ENCODE measurements at places on chromosomes 1 and 21.

- DNase-seq, result peak; percentile 96
Measured at GRCh38 chr1:220879076-220879508, at the start of gene HLX. HLX (plus strand) TSS chr1:220879443; CDS start chr1:220879858, 415 bp downstream.

- no peak for DNase-seq
Measured at GRCh38 chr1:84163123-84163931, 19.3 kb downstream of the PRKACB start.

- DNase-seq, result no peak
Measured at GRCh38 chr1:212158912-212159796, 123.6 kb downstream of the DTL start.

DNA sequence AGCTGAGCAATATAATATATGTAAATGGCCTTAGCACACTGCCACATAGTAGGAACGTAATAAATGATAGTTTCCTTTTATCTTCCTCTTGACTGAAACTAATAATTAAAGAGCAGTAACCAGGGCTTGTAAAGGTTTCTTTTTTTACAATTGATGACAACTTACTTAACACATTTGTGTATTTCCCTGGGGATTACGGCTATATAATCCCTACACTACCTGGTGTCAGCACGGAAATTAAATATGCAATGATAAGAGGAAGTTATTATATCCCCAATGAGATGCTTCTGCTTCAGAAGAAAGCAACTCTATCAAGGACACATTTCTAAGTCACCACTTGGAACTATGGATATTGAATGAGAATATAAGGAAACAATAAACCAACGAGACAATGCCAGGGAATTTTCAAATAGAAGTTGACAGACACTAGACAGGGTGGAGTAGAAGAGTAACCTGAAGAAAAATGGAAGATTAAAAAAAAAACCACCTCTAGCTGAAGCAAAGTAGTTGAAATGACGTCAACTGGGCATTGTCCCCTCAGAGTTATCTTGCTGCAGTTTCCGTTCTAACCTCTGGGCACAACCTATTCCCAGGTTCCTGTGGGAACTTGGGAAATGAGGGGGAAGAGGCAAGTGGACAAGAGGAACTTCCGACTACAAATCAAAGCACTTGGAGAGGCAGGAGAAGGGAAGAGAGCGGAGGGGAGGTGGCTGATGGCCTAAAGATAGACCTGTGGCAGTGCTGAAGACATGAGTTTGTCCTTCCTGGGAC is 66.5 kb downstream of the PLPP3 start:
- peak; percentile 78 for DNase-seq

- DNase-seq, result no peak
Measured at GRCh38 chr1:205041001-205041715, 1.9 kb upstream of the CNTN2 start.

DNA sequence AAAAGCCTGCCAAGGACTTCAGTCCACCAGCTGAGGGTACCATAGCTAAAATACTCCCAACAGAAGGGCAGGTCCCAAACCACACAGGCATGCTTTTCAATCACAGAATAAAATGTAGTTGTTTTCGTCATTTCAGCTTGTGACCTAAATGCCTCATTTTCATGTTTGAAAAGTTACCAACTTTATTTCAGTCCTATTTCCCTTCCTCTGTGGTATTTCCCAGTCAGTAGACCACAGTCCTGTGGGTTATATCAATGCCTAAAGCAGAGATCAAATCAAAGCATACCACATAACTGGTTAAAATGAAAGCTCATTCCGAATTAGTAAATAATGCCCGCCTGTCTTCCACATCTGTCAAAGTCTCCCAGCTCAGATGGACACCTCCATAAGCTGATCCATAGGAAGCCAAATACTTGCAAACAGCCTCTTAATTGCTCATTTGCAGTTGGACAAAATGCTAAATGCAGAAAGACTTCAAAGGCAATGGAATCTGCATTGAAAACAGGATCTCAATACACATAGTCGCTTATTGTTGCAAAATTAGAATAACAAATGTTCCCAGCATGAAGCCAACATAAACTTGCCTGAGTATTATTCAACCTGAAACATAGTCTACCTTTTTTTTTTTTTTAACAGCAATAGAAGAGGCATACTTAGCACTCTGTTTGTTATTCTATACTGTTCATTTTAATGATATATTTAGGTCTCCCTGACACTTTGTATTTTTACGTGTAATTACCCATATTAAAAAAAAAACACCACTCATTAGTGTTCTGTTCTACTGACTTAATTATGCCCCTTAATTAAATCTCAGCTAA is 53.9 kb downstream of the NR5A2 start:
- peak; percentile 43 for DNase-seq

GRCh38 chr1:177466286-177466685 is 295.5 kb downstream of the BRINP2 start:
- DNase-seq, result no peak

GRCh38 chr1:17191990-17192242 is 13.0 kb upstream of the PADI1 start:
- DNase-seq, result no peak

DNA sequence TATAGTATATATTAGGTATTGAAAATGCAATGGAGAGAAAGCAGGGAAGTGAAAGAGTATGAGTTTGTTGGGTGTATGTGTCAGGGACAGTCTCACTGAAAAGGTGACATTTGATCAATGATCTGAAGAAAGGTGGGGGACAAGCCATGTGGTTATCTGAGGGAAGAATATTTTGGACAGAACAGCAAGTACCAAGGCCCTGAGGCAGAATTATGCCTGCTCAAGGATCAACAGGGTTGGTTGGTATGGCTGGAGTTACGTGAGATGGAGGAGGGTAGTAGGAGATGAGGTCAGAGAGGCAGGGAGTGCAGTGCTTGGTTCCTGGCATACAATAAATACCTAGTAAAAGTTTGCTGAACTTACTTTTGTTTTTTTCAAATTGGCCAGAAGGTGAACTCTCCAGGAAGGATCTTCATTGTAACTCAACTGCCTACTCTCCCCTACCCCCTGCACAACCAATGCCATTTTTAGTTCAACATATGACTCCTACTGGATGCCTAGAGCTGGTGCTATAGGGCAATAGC is 1.8 kb downstream of the LAMTOR2 start:
- DNase-seq, result no peak

DNA sequence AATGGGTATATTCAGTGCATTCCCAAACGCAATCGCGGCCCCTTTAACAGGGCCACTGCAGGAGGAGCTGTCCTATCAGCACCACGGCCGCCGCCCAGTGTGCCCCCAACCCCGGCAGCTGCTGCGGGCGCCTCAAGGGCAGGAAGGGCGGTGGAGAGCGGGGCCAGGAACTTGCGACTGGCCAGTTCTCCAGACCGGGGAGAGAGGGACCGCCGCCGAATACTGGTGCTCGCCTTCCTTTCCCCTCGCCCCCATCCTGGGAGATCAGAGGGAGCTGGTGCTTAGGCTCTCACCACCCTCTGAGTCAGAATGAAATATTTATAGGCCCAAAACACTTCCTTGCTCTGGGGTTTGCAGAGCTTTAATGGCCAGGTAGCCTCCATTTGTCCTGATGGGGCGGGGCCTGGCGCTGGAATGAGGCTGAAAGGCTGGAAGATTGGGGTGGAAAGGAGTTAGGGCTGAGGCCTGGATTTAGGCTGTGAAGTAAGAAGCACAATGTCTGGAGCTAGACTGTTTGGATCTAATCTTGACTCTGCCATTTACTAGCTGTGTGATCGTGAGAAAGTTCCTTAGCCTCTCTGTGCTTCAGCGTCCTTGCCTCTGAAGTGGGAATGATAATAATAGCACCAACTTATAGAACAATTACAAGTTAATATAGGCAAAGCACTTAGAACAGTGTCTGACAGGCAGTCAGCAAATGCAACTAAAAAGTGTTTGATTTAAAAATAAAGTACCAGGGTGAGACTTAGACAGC is 75.5 kb downstream of the NAV1 start:
- peak; percentile 56 for DNase-seq

DNA sequence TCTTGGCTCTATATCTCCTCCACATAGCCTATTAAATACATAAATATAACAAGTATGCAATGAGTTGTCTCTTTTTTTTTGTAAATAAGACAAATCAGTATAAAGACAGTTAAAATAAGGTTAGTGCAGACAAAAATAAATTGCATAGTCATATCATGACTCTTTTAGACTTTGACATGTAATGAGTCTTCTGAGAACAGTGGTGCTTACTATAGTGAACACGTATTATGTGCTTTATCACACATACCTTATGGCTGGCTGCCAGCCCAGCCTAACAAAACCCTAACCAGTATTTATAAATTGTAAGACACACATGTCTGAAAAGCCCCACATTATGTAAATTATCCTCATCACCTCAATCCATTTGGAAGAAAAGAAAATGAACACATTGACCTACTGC is 29.1 kb upstream of the F13B start:
- DNase-seq, result no peak

GRCh38 chr1:21324368-21325141 is 34.3 kb upstream of the ECE1 start:
- peak; percentile 86 for DNase-seq

GRCh38 chr21:44713130-44713529 is 1.8 kb upstream of the TSPEAR start:
- DNase-seq, result no peak

DNA sequence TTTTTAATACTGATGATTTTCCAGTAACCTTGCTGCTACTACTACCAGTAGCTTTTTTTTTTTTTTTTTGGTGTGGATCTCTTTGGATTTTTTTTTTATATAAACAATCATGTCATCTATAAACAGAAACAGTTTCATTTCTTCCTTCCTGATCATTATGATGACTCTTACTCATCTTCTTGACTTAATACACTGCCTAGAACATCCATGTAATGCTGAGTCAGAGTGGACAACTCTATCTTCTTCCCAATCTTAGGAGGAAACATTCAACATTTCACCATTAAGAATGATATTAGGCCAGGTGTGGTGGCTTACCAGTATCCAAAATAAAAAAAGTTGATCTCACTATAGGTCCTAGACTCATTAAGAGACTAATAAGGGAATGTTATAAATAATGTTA is 69.1 kb downstream of the RUSC1 start:
- peak; percentile 27 for DNase-seq

- no peak for DNase-seq
Measured at GRCh38 chr1:100188617-100189016, 10.6 kb upstream of the LRRC39 start.

- DNase-seq, result no peak
Measured at GRCh38 chr1:94118471-94118870, 2.5 kb downstream of the ABCA4 start.

DNA sequence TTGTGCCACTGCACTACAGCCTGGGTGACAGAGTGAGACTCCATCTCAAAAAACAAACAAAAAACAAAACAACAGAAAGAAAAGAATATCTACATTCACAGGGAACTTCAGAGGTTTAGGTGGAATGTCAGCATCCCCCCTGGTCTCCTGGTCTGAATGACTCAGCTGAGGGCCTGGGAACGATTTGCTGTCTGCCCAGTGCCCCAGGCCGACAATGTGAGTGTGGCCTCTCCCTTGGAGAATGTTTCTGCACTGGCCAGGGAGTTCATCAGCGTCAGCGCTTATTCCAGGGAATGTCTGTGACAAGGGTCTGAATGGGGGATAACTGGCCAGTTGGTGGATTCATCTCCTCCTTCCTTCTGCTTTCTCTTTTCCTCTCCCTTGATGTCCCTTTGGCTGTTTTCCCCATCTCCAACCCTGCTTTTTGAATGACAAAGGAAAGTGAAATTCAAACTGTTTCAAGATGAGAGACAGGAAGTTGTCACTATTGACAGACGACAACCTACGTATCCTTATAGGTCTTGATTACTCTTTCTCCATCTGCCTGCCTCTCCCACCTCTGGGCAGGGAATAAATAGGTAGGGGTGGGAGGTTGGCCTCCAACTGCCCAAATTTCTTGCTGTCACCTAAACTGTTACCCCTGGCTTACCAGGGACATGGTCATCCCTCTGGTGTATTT is 213.1 kb downstream of the HHAT start:
- no peak for DNase-seq

DNA sequence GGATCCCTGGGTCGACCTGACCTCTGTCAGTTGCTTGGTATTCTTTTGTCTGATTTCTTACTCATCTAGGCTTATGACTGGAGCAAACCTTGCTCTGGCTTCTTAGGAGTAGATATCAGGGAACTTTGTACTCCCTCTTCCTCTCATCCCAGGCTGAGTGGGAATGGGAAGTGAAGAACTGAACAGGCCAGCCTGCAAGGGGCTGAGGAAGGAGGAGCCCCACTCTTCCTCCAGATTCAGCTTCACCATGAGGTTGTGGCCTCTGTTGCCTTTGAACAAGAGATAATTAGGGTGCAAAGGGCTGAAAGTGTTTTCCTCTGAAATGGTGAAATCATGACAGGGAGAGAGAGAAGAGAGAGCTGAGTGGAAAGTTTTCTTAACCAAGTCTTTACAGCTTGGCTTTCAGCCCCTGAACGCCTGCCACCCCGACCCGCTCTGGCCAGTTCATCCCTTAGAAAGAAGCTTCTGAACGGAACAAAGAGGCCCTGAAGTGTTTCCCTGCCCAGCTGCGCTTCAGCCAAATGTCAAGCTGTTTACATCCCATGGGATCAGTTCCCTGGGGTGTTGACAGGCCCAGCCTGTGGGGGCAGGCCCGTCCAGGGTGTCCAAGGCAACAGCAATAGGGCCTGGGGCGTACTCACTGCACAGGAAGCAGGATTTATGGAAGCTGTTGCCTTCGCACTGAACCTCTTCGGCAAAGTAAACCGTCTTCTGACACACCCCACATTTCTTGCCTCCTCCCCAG is 11.2 kb downstream of the CSRP1 start:
- no peak for DNase-seq

GRCh38 chr1:36248250-36248894 is 24.1 kb downstream of the THRAP3 start:
- peak; percentile 62 for DNase-seq

DNA sequence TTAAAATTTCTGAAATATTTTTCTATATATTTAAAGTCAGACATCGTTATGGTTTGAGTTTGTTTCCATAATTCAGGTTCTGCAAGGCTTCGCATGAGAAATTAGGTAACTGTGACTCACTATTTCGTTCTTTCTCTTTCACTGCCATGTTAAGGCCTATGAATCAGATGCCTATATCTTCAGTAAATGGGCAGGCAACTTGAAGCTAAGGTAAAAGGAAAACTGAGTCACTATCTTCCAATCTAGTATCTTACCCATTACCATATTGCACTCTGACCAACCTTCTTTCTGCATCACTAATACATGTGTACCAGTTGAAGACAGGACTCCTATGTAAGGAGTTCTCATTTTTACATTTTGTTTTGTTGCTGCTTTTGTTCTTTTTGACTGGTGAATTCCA is 37.8 kb downstream of the PYHIN1 start:
- DNase-seq, result no peak

DNA sequence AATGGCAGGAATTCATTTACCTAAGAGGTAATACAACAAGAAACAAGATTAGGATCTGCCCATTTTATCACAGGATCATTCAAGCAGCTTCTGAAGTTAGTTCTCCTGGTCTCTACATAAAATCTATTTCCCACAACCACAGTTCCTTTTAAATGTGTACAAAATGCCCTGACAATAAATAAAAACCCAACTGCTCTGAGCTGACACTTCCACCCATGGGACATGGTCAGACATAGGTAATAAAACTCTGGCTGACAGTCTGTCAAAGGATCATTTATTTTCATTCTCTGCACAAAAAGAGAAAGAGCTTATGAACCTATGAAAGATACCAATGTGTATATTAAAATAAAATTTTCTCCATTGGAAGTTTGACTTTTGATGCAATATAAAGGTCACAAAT is 145.4 kb upstream of the PALMD start:
- no peak for DNase-seq

- DNase-seq, result no peak
Measured at GRCh38 chr1:100791586-100791985, 72.0 kb downstream of the VCAM1 start.

Data from dermis blood vessel endothelial cell (primary cell).